ENCODE measurements at places on chromosomes 3 and 15.

DNA sequence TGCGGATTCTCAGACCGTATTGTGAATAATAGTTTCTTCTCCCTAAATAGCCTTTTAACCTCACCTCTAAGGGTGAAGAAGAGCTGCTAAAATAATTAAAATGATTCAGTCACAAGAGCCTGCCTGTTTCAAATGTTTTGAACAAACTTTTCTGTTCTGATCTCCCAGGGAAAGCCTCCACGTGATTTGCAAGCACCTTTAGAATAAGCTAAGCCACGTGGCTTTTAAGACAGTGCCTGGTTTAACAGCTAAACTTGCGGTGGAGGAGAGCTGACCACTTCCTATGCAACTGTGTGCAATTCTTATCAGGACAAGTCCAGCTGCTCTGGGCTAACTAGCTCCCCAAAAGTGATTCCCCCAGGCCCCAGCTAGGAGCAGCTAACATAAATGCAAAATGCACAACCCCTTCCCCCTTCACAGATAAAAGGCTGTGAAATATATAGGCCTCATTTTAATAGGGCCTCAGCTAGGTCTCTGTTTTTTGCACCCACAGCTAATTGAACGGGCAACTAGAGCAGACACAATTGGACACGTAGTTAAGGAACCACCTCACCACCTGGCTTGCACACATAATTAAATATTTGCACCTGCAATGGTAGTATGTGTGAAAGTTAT lies 401.2 kb upstream of the NR2F2 start:
- no peak for DNase-seq

- DNase-seq, result no peak
Observed at GRCh38 chr3:45775571-45776300, 20.6 kb downstream of the SLC6A20 start.

GRCh38 chr3:197901626-197902025 lies 48.4 kb upstream of the RPL35A start:
- DNase-seq, result no peak

GRCh38 chr3:57793737-57794187 lies 37.7 kb downstream of the SLMAP start:
- DNase-seq, result no peak

DNA sequence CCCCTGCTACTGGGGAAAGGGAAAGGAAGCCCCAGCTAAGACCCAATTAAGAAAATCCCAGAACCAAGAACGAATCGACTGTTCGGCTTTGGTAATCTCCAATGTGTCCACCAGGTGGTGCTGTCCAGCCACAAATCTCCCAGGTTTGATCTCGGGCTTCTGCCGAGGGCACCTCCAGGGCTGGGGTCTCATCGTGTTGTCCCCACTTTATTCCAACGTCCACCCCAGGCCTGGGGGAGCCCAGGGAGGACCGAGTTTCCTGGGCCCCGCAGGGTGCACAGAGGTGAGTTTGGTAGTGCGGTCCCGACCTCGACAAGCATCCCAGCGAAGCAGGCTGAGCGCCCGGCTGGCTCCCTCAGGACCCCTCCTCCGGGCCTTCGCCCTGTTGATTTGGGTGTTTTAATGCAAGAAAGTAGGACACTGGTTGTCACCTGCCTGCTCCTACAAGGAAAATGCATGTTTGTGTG lies 185.1 kb downstream of the GOLGA6L6 start:
- no peak for DNase-seq

GRCh38 chr15:40957041-40957555 lies 3.8 kb downstream of the CHAC1 start:
- no peak for DNase-seq

DNA sequence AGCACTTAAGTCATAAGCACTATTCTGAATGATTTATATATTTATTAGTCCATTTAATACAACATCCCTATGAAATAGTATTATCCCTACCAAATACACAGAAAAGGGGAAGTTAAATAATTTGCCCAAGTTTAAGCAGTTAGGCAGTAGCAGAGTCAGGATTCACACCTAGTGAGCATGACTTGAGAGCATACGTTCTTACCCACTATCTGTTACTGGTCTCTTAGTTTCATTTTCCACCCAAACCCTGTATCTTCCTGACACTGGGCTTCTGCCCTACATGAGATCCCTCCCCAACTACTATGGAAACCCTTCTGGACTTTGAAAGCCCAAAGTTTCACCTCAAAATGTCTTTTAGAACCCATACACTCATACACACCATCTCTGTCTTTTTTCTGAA lies 4.4 kb upstream of the ATOSA start:
- no peak for DNase-seq

- no peak for DNase-seq
Observed at GRCh38 chr3:46261926-46262594, 19.8 kb downstream of the CCR3 start.

DNA sequence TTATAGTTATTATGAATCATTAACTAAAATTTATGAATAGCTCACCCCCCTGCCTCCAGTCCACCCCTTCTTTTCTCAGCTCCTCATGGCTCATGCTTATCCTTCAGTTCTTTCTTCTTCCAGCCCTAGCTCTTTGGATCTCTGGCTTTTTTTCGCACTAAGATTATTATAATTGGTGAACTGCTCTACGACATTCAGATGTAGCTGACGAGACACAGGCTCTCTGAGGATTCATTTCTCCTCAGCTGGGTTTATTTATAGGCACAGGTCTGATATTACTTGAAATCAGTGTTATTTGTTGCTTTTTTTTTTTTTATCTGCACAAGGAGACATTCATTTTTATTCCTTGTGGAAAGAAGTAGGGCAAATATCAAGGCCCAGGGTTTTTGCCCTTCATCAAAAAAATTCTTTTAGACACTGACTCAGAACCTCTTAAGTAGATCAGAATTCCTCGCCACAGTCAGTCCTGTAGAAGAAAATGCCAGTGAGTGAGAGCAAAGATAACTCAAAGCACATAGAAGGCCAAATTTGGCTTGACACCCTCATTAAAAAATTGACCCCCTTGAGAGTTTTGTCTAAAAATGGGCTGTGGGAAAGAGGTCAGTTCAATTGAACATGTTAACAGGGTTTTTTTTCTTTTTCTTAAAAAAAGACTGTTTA lies 106.6 kb downstream of the MYH15 start:
- DNase-seq, result no peak

- DNase-seq, result no peak
Observed at GRCh38 chr15:71691458-71692417, 118.6 kb upstream of the NR2E3 start.

DNA sequence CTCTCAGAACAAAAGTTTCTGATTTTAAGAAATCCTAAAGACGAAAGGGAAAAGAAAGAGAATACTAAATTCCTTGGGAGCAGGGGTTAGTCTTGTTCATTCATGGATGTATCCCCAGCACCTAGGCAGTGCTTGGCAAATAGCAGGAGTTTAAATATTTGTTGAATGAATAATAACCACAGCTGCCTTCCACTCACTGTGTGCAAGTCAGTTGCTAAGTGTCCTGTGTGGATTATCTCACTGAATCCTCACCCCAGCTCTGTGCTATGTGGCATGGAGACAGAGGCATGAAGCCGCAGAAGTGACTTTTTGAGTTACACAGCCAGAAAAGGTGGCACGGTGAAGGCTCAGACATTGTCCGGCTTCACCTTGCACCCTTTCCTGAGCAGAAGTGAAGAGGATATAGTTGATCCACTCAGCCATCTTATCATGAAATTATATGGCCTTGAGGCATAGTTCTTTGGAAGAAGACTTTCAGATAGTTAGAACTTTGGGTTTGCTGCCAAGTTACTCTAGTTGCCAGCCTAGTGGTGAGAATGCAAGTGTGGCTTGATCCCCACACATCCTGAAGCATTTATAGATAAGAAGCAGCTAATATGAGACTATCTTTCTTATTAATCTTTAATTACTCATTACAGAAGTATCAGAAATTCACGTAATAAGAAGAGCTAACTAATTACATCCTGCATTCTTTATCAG lies 355.5 kb downstream of the LRTM1 start:
- no peak for DNase-seq

DNA sequence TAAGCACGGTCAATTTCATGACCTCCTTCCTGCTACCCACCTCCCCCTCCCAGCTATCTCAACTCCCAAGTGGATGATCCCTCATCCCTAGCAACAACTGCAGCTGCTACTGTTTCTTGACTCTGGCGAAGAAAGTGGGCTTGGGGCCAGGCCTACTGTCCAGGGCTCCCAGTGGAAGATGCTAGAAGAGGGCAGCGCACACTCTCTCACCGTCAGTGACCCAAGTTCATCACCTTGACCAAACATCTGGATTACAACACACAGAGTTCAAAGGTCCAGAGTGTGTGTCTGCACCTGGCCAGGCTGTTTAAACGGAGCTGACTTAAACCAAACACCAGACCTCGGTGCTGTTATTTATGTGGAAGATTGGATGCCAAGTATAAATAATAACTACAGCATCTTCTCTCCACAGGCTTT lies 385.6 kb downstream of the SHQ1 start:
- DNase-seq, result no peak

DNA sequence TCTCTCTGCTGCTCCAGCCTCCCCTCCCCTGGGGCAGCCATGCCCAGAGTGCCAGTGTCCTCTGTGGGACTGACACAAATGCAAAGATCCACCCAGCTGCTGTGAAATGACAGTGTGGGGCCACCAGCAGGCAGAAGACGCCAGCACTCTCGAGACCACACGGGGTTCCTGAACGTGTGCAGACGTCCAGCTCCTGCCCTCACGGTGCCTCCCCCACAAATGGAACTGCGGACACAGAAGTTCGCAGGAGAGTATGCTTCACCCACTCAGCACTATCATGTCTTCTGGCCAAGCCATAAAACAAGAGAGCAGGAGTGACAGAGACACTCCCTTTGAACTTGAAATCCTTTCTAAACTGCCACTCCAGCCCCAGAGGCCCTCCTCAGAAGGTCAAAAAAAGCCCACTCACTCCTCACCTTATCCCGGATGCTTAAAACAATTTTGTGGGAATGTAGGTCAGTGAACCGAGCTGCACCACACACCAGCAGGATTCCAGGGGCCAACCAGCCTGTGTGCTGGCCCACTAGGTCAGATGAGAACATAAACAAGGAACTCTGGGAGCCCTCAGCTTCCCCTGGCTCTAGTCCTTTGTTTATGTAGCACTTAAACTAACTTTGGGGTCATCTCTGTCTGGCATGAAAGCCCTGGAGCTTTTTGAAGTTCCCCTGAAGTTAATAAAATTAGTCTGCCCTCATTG lies 112.6 kb downstream of the DNAJB8 start:
- no peak for DNase-seq

- DNase-seq, result no peak
Observed at GRCh38 chr15:75578173-75578947, 755 bp downstream of the PTPN9 start.

DNA sequence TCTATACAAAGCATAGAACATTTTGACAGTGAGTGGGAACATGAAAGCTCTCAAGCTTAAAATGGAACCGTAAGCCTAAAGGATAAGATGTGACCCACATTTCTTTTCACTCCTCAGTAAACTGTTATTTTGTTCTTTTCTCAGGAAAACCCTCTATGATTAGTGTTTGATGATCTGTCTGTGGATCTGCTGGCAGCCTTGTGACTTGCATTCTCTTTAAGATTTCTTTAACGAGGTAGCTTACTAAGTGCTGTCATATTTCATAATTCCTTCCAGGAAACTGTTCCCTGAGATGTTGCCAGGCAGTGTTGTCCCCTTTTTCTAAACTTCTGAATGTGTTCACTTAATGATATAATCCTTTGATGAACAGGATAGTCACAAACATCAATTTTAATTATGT lies 167.6 kb downstream of the PYDC2 start:
- DNase-seq, result no peak

DNA sequence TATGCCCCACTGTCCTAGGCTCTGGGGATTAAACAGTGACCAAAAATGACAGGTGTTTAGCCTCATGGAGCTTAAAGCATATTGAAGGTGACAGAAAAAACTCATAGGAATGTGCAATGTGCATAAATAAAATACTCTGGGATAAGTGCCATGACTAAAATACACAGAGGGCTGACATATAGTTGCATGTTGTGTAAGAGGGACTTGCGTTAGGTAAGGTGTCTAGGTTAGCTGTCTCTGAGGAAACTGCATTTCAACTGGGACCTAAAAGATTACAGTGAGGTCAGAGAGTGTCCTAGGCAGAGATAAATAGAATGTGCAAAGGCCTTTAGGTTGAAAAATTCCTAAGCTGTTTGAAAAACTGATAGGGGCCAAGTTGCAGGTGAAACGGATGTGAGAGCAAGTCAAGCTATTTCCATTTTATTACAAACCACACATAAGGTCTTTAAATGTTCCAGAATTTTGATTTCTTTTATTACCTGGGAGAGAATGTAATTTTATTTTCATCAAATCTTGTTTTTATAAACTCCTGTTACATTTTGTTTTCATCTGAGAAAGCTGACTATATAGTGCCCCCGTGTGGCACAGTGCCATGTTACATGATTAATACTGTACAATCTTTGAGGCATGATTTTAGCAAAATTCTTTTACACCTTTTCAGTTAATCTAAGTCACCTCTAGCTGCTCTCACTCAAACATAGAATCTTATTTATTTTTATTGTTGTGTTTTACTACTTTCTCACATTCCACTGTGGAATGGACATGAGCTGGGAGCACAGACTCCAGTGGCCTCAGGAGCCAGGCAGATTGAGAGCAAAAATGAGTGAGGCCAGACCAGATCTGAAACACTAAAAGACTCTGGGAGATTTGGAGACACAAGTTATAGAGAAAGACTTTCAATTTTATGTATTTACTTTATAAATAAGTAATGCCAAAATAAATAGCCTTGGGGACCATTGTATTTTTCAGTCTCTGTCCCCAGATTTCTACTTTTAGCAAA lies 259.6 kb upstream of the ZNF717 start:
- no peak for DNase-seq

- DNase-seq, result no peak
Observed at GRCh38 chr3:23835802-23836201, 30.0 kb downstream of the UBE2E1 start.

DNA sequence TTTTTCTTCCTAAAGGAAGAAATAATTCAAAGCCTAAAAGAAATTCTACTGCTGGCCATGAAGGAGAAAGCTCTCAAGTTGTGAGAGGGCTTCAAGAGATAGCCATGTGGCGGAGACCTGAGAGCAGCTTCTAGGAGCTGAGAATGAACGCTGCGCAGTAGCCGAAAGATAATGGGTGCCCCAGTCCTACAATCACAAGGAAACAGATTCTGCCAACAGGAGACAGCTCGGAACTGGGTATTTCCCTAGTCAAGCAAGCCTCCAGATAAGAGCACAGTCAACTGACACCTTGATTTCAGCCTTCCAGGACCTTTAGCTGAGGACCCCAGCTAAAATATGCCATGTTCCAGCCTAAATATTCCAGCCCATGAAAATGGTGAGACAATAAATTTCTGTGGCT lies 824.1 kb downstream of the FHIT start:
- DNase-seq, result no peak

GRCh38 chr3:129485721-129486663 lies 42.4 kb upstream of the RHO start:
- no peak for DNase-seq

- DNase-seq, result no peak
Observed at GRCh38 chr15:77180757-77181156, 109.8 kb upstream of the TSPAN3 start.

- DNase-seq, result no peak
Observed at GRCh38 chr3:30248423-30248822, 358.0 kb upstream of the TGFBR2 start.

- no peak for DNase-seq
Observed at GRCh38 chr15:56866803-56867202, 51.6 kb upstream of the TCF12 start.

GRCh38 chr15:62153228-62153627 lies 11.9 kb downstream of the C2CD4B start:
- DNase-seq, result no peak

- no peak for DNase-seq
Observed at GRCh38 chr3:59878038-59878427, 828.2 kb upstream of the CFAP20DC start.

- DNase-seq, result no peak
Observed at GRCh38 chr3:152205097-152205593, 63.6 kb upstream of the MBNL1 start.
